ENCODE measurements at places on chromosomes 2 and 18. TPM values are rescaled to one million over a fixed set of nuclear protein-coding genes. Genes with fewer than 3 reads are reported as not detected.

Gene TUBA4B
- not detected for total RNA-seq

Gene TMEM17
- total RNA-seq = 1.8 TPM

Gene RPL31
- 865 TPM for total RNA-seq

Gene SCTR
- total RNA-seq = 10.1 TPM

Gene IL1F10
- not detected for total RNA-seq

Gene AGXT
- not detected for total RNA-seq

Gene NDUFS1
- total RNA-seq = 79.8 TPM

Data from left lung (tissue), 14 donors.